ENCODE measurements at places on chromosomes 3 and 15.

GRCh38 chr3:48966876-48967361 is 23.1 kb upstream of the P4HTM start:
- no peaks in the 10 kb centered on the region for H3K27me3 ChIP-seq
- DNase-seq = no peak
- H3K4me1 ChIP-seq = peaks cover 5% of the 10 kb centered on the region
- no peak overlapping the region for H3K27ac ChIP-seq
- peaks cover 85% of the 10 kb centered on the region for H3K36me3 ChIP-seq

GRCh38 chr3:153673853-153674252 is 447.3 kb upstream of the ARHGEF26 start:
- H3K27ac ChIP-seq = no peak overlapping the region
- DNase-seq = no peak
- H3K4me3 ChIP-seq = no peak overlapping the region
- H3K27me3 ChIP-seq = no peaks in the 10 kb centered on the region
- H3K36me3 ChIP-seq = no peaks in the 10 kb centered on the region
- no peaks in the 10 kb centered on the region for H3K4me1 ChIP-seq

- no peaks in the 10 kb centered on the region for H3K27me3 ChIP-seq
- no peak for DNase-seq
- no peak overlapping the region for H3K4me3 ChIP-seq
- H3K27ac ChIP-seq = no peak overlapping the region
- no peaks in the 10 kb centered on the region for H3K4me1 ChIP-seq
- no peaks in the 10 kb centered on the region for H3K36me3 ChIP-seq
Observed at GRCh38 chr3:60217156-60217911, 1033.9 kb downstream of the FHIT start.

DNA sequence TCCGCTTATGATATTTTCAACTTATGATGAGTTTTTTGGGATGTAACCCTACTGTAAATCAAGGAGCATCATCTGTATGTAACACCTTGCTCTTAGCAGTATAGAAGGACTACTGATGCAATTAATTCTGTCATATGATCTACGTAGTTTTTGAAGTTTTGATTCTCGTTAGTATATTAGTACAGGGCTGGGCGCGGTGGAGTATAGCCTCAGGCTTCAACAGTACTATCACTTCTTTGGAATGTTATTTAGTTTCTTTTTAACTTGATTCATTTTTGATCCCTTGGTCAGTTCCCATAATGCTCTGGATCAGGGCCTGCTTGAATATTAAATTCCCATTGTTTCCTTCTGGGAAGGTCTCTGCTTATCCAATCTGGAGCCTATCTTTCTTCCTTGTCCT is 23.9 kb upstream of the AP4E1 start:
- H3K27me3 ChIP-seq = no peaks in the 10 kb centered on the region
- peaks cover 57% of the 10 kb centered on the region for H3K4me1 ChIP-seq
- peaks cover 12% of the 10 kb centered on the region for H3K36me3 ChIP-seq
- peak overlapping the region; percentile 96 for H3K27ac ChIP-seq
- peak overlapping the region; percentile 74 for H3K4me3 ChIP-seq
- peak; percentile 86 for DNase-seq

DNA sequence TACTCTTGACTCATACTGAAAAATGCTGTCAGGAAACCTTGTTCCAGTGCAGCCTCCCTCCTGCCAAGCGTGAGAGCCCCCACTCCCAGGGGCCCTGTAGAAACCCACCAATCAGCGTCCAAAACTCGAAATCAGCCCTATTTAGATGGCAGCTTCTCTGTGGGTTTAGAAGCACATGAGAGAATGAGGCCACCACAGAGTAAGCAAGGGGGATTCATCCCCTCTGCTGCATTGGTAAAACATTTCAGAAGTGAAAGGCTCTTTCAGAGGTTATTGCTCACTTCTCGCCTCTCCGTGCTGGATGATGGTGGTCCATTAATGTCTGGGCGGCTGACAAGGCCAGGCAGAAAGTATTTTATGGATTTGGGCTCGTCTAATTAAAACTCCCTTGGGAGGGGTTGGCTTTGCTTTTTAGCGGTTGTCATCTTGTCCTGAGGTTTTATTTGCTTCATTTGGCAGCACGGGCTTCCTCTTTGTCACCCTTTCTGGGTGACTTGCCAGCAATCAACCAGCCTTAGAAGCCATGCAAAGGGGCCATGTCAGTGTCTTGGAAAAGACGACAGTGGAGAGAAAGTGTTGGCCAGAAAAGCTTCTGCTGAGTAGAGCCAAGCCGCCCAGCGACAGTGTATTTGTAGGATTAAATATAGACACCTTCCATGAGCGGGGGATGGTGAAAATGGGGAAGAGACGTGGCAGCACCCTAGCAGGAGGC is 145.5 kb downstream of the ATP10A start:
- H3K36me3 ChIP-seq = no peaks in the 10 kb centered on the region
- H3K27me3 ChIP-seq = no peaks in the 10 kb centered on the region
- H3K4me1 ChIP-seq = no peaks in the 10 kb centered on the region
- DNase-seq = no peak

DNA sequence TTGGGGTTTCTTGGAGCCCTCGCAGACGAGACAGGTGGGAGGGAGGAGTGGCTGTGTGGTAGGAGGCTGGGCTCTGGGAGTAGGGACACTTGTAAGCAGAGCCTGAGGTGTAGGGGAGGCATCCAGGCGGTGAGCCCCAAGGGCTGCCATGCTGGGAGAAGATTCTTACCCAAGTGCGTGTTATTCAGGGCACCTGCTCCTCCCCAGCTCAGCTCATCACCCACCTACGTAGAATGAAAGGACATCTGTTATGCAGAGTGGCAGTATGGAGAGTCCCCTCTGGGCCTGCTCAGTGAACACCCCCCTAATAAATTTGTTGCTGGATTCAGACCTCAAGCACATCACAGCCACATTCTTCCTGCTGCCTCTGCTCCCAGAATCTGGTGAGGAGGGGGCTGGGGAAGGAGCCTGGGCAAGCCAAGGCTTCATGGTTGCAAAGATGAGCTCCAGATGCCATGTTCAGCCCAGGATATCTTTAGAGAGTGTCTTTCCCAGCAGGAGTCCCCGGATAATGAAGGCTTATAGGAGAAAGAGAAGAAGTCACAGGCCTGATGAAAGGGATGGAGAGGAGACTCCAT is 261.8 kb downstream of the EPHB1 start:
- no peak for DNase-seq
- no peak overlapping the region for H3K27ac ChIP-seq
- no peaks in the 10 kb centered on the region for H3K36me3 ChIP-seq

DNA sequence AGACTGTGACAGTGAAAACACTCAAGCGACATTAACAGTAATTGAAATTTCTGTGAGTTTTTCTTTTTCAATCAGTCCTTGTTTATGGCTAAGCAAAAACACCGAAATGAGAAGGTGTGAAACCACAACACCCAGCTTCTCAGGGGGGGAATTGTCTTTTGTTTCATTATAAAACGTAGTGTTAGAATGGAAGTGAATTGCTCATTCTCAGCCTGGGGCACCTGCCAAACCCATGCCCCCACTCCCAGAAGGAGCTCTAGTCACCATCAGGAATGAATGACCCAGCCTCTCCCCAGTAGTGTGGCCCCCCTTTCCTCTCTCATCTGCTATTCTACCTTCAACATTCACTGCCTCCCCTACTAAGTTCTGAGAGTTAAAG is 185.8 kb upstream of the CFAP20DC start:
- H3K27me3 ChIP-seq = no peaks in the 10 kb centered on the region
- no peaks in the 10 kb centered on the region for H3K36me3 ChIP-seq
- no peak for DNase-seq

DNA sequence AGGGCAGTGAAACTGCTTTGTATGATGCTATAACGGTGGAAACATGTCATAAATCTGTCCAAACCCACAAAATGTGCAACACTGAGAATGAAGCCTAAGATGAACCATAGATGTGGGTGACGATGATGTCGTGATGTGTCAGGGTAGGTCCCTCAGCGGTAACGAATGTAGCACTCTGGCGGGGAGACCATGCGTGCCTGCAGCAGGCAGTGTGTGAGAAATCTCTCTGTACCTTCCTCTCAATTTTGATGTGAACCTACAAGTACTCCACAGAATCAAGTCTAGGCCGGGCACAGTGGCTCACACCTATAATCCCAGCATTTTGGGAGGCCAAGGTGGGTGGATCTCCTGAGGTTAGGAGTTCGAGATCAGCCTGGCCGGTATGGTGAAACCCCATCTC is 268.2 kb upstream of the LYSMD4 start:
- peaks cover 9% of the 10 kb centered on the region for H3K4me1 ChIP-seq
- H3K27me3 ChIP-seq = no peaks in the 10 kb centered on the region
- no peak overlapping the region for H3K27ac ChIP-seq

DNA sequence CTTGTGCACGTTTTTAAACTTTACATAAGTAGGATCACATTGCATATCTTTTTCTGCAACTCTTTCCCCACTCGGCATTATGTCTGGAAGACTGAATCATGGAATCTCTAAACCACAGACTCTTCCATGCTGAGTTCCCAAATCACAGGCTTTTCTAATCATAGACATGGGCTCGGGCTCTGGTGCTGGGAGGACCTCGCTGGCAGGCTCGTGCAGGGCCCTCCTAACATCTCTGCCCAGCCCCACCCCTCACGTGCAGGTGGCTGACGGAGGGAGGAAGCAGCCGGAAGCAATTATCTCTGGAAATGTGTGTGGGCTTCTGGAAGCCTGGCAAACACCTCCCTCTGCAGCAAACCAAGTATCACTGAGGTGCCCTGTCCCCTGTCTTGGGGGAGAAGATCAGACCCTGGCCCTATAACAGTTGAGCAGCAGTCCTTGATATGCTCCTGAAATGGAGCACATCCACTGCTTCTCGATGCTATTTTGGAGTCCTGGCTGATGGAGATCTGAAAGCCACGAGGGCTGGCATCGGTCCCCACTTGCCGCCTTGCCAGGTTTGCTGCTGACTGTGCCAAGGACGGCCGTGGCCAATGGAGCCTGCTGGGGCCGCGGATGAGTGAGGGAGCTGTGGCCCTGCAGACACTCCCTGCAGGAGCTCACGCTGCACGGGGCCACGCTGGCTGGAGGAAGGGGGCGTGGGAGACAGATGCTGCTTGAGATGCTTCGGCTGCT is 4.4 kb upstream of the IQSEC1 start:
- H3K27me3 ChIP-seq = peaks cover 60% of the 10 kb centered on the region
- no peaks in the 10 kb centered on the region for H3K4me1 ChIP-seq
- no peaks in the 10 kb centered on the region for H3K36me3 ChIP-seq
- H3K4me3 ChIP-seq = no peak overlapping the region

DNA sequence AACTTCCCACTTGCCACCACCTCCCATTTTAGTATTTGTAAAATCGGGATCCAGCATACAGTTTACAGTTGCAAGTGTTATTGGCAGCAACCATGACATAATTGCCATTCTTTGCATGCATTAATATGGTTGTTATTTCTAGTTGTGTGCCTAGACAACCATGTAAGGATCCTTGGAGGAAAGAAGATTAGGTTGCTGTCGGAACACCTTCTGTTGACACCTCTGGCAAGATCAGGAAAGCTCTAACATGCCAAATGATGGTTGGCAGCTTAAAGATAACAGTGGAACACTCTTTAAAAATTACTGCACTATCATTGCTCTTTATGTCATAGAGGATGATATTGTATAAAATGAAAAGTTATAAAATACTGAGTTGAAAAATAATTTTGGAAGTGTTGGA is 313.5 kb upstream of the RARB start:
- no peak for DNase-seq
- H3K4me3 ChIP-seq = no peak overlapping the region
- H3K27me3 ChIP-seq = peaks cover 21% of the 10 kb centered on the region
- H3K36me3 ChIP-seq = no peaks in the 10 kb centered on the region
- no peaks in the 10 kb centered on the region for H3K4me1 ChIP-seq
- H3K27ac ChIP-seq = no peak overlapping the region

GRCh38 chr15:48939648-48940047 is 24.1 kb downstream of the SHC4 start:
- no peaks in the 10 kb centered on the region for H3K36me3 ChIP-seq
- H3K4me3 ChIP-seq = no peak overlapping the region
- no peak overlapping the region for H3K27ac ChIP-seq
- DNase-seq = peak; percentile 90
- H3K4me1 ChIP-seq = peaks cover 22% of the 10 kb centered on the region

DNA sequence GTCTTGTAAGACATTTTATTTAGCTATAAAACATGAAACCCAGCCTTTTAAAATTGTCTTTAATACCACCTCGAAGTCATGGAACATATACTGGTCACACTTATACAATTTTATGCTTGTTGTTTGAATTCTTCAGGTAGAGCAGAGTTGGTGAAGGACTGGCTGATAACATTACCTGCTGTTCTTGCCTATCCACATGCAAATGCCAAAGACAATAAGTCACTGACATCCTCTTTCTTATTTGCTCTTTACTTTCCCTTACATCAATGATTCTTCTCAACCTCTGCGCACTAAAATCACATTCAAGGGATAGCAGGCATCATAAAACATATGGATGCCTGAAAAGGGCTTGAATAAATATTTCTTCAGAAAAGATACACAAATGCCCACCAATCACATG is 392.5 kb upstream of the ATP11B start:
- H3K27ac ChIP-seq = no peak overlapping the region
- no peaks in the 10 kb centered on the region for H3K36me3 ChIP-seq
- DNase-seq = no peak
- no peak overlapping the region for H3K4me3 ChIP-seq
- no peaks in the 10 kb centered on the region for H3K27me3 ChIP-seq
- no peaks in the 10 kb centered on the region for H3K4me1 ChIP-seq

- no peak for DNase-seq
- H3K27ac ChIP-seq = no peak overlapping the region
- no peaks in the 10 kb centered on the region for H3K4me1 ChIP-seq
- no peaks in the 10 kb centered on the region for H3K36me3 ChIP-seq
- no peak overlapping the region for H3K4me3 ChIP-seq
Observed at GRCh38 chr3:10516544-10517452, 11.4 kb upstream of the ATP2B2 start.

GRCh38 chr3:88084097-88084501 is 25.0 kb downstream of the ZNF654 start:
- peaks cover 11% of the 10 kb centered on the region for H3K4me1 ChIP-seq
- H3K36me3 ChIP-seq = peaks cover 24% of the 10 kb centered on the region
- no peak overlapping the region for H3K27ac ChIP-seq

DNA sequence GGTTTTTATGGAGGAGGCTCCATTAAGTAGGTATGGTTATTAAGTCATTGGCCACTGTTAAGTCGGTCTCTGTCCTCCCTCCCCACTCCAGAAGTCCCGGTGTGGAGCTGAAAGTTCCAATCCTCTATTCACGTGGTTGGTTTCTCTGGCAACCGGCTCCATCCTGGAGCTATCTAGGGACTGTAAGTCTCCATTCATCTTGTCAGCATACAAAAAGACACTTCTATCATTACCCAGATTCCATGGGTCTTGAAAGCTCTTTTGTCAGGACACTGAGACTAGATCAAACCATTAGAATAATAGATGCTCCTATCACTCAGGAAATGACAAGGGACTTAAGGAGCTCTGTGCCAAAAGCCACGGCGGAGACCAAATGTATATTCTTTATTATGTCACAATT is 110.3 kb downstream of the PIK3CB start:
- no peak overlapping the region for H3K27ac ChIP-seq
- DNase-seq = no peak
- H3K27me3 ChIP-seq = no peaks in the 10 kb centered on the region
- H3K4me1 ChIP-seq = no peaks in the 10 kb centered on the region
- no peak overlapping the region for H3K4me3 ChIP-seq
